ENCODE measurements at places on chromosomes 12 and 14. TPM values are rescaled to one million over a fixed set of nuclear protein-coding genes. Genes with fewer than 3 reads are reported as not detected.
A peak's percentile ranks its signal among the peaks of the same experiment; 100 is the strongest.

DNA sequence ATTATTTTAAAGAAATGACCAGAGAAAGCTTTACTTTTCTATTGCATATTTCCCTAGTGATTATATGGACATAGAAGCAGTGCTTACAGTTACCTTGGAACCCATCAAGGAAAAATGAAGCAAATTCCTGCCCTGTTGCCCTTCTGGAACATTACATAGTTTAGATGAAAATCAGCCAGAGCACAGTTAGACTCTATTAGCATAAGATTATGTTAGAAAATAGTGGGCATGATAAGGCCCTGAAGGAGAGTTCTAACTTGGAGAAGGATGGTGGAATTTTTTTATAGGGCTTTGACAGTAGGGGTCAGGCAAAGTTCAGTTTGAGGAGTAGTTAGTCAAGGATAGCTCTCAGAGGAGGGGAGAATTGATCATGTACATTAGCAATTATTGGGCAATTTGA lies 74.3 kb downstream of the FUT8 start:
- no peaks in the 10 kb centered on the region for H3K4me1 ChIP-seq
- H3K36me3 ChIP-seq: no peaks in the 10 kb centered on the region
- DNase-seq: no peak
- H3K4me3 ChIP-seq: no peak overlapping the region
- H3K27ac ChIP-seq: no peak overlapping the region

DNA sequence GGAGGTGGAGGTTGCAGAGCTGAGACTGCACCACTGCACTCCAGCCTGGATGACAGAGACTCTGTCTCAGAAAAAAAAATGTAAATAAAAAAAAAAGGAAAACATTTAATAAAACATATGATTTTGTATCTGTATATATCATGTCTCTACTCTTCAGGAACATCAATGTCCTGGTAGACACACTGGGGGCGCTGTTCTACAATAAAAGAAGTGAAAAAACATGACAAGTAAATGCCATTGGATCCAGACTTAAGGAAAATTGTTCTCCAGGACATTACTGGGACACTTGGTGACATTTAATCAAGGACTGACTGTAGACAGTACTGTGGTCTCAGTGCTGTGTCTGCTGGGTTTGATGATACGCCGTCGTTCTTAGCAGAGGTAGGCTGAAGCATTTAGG lies 15.5 kb upstream of the KLC1 start:
- H3K27ac ChIP-seq: no peak overlapping the region
- H3K4me1 ChIP-seq: peaks cover under 1% of the 10 kb centered on the region
- DNase-seq: no peak
- no peak overlapping the region for H3K4me3 ChIP-seq
- H3K36me3 ChIP-seq: no peaks in the 10 kb centered on the region
- H3K27me3 ChIP-seq: no peaks in the 10 kb centered on the region

GRCh38 chr14:64715628-64716412 lies 11.6 kb downstream of the PLEKHG3 start:
- peaks cover 36% of the 10 kb centered on the region for H3K4me1 ChIP-seq
- H3K27me3 ChIP-seq: no peaks in the 10 kb centered on the region
- no peaks in the 10 kb centered on the region for H3K36me3 ChIP-seq
- H3K27ac ChIP-seq: peak overlapping the region; percentile 81

INHBE gene
- total RNA-seq: not detected

MUCL1 gene
- total RNA-seq: not detected

SLC5A8 gene
- total RNA-seq: not detected

GPR84 gene
- total RNA-seq: not detected

PIANP gene
- 0.50 TPM for total RNA-seq

C12orf50 gene
- total RNA-seq: not detected

OR6C76 gene
- total RNA-seq: not detected

Data from esophagus muscularis mucosa (tissue), 4 donors.